ENCODE measurements at places on chromosomes 12 and 14.

GRCh38 chr12:132921685-132922084 is 34.3 kb upstream of the CHFR start:
- no peak for DNase-seq

DNA sequence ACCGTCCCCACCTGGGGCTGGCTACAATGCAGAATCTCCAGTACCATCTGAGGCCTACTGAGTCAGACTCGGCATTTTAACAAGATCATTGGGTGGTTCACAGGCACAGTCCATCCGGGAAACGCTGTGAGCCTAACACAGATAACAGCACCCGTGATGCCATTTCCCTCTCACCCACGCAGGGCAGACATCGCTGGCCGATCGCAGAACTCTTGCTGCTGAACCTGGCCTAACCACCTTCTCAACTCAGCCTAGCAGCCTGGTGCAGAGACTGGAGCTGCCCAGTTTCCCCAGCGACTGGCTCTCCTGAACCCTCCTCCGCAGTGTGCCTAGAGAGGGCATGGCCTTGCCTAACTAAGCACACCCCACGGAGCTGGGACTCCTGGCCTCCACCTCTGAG is 83.3 kb downstream of the NCOR2 start:
- no peak for DNase-seq

GRCh38 chr14:99185436-99186068 is 86.4 kb downstream of the BCL11B start:
- DNase-seq: no peak

GRCh38 chr14:73324533-73324932 is 87.2 kb downstream of the PAPLN start:
- DNase-seq: no peak

GRCh38 chr14:61841145-61841544 is 78.9 kb downstream of the SNAPC1 start:
- no peak for DNase-seq

DNA sequence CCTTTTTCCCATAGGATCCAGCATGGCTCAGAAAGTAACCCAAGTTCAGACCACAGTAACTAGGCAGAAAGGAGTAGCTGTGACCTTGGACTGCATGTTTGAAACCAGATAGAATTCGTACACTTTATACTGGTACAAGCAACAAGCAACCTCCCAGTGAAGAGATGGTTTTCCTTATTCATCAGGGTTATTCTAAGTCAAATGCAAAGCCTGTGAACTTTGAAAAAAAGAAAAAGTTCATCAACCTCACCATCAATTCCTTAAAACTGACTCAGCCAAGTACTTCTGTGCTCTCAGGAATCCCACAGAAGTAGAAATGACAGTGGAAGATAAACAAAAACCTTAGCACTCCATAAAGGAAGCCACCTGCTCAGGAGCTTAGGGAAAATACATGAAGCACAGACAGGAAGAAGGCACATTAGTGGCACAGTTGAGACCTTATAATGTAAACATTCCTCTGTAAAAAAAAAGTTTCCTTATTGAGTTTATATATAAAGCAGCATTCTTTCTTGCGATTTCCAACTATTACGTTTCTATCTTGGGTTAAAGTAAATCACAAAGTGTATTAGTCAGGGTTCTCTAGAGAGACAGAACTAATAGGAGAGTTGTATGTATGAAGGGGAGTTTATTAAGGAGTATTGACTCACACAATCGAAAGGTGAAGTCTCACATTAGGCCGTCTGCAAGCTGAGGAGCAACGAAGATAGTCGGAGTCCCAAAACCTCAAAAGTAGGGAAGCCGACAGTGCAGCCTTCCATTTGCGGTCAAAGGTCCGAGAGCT is 398.4 kb downstream of the DAD1 start:
- no peak for DNase-seq

- no peak for DNase-seq
Measured at GRCh38 chr12:89927226-89927698, 218.6 kb upstream of the ATP2B1 start.

DNA sequence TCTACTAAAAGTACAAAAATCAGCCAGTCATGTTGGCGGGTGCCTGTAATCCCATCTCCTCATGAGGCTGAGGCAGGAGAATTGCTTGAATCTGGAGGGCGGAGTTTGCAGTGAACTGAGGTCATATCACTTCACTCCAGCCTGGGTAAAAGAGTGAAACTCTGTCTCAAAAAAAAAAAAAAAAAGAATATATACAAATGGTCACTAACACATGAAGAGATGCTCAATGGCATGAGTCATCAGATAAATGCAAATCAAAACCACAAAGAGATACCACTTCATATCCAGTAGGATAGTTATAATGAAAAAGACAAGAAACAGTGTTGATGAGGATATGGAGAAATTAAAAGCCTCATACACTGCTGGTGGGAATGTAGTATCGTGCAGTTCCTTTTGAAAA is 33.6 kb upstream of the METAP2 start:
- no peak for DNase-seq

All from sciatic nerve (tissue), 2 donors.